ENCODE measurements at places on chromosomes 1 and 21.
A peak's percentile ranks its signal among the peaks of the same experiment; 100 is the strongest.

DNA sequence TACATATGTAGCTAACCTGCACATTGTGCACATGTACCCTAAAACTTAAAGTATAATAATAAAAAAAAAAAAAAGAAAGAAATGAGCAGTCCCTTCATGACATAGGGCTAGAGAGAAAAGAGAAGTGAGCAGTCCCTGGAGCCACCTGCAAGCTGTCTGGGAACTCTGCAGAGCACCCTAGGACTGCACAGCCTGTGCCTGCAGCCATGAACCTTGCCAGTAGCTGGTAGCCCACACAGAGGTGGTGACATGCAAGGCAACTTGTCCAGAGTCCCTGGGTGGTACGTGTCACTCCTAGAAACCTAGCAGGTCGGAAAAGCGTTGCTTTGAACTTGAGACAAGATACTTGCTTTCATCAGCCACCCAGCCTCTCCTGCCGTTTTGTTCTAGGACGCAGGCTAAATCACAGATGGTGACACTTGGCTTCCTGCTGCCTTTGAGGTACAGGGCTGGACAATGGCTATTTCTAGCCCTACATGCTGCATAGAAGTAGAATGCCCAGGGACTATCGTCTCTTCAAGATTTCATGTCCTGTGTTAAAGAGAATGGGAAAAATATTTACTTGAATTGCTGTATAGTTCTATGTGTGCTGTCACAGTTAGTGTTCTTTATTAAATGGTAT is 260.9 kb downstream of the LTN1 start:
- DNase-seq, result no peak

DNA sequence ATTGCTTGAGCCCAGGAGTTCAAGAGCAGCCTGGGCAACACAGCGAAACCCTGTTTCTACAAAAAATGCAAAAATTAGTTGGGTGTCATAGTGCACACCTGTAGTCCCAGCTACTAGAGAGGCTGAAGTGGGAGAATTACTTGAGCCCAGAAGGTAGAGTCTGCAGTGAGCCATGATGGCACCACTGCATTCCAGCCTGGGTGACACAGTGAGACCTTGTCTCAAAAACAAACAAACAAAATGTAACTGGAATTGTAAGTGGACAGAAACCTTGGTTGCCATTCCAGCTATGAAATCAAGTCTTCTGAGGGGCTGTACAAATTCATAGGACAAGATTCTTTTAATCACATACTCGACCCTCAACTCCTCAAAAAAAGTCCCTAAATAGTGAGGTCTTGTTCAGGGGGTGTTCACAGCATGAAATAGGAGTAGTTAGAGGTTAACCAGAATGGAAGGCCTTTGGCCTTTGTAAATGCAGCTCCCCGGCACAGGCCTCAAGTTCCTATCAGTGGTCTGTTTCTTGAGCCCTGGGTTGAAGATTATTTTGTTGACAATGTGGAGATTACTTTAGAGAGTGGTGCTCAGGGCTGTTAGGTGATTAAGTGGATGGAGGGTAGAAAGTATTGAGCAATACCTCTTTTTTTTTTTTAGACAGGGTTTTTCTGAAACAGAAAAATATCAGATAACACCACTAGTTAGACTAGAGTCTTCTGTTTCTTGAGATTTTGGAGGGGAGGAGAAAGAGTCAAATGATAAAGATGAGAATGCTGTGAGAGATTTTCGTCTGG is 138.7 kb upstream of the ZNF648 start:
- no peak for DNase-seq

- peak; percentile 57 for DNase-seq
These were observed 8.9 kb downstream of the SKI start for GRCh38 chr1:2236695-2237677.

GRCh38 chr21:44653123-44653522 is 1.3 kb downstream of the KRTAP12-4 start:
- DNase-seq, result no peak

- peak; percentile 72 for DNase-seq
These were observed 22.7 kb downstream of the PKNOX1 start for GRCh38 chr21:42997053-42997452.

DNA sequence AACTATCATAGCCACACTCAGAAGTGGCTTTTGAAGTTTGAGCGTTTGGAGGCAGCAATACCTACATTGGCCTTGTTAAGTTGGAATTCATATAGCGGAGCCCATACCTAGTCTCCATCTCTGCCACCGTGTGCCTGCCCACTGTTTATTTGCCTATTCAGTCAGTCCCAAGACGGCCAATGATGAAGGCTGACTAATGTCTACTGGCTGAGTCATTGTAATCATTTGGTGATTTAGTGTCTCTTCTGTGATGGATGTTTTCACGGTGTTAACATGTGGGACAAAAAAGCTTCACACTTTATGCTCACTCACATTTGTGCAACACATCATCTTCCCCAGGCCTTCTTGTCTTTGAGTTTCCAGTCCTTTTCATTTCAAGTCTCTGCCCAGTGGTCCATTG is 92.6 kb upstream of the PBX1 start:
- DNase-seq, result no peak

- peak; percentile 91 for DNase-seq
These were observed 1.0 kb downstream of the PRDX6 start for GRCh38 chr1:173478094-173478674.

DNA sequence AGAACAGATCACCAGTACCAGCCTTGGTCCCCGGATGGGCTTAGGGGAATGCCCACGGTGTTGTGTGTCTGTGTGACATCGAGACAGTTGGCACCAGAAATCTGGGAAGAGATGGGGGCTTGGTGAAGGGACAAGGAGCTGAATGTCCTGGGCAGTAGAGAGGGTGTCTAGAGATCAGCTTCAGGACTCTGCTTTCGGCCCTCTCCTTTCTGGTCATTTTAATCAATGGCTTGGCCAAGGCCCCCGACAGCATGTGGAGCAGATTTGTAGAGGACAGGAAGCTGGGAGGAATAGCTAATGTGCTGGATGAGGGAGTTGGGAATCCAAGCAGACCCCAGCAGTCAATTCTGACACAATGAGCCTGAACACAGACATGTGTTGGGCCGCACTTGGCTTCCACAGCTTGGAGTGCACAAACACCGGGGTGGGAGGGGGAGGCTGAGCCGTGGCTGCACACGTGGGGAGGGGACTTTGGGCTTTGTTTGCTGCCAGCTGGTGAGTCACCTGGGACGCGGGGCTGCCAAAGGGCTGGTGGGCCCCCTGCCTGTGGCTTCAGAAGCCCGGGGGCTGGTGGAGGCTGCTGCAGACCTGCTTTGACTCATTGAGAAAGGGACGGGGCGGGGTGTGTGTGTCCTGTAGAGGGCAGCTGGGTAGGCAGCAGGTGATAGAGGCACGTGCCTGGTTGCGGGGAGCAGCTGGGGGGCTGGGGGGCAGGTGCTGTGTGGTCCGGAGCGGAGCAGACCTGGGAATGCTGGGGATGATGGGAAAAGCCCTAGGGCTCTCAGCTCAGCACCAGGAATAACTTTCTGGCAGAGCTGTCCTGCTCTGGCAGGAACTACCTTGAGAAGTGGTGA is 20.9 kb downstream of the SLC1A7 start:
- peak; percentile 50 for DNase-seq

DNA sequence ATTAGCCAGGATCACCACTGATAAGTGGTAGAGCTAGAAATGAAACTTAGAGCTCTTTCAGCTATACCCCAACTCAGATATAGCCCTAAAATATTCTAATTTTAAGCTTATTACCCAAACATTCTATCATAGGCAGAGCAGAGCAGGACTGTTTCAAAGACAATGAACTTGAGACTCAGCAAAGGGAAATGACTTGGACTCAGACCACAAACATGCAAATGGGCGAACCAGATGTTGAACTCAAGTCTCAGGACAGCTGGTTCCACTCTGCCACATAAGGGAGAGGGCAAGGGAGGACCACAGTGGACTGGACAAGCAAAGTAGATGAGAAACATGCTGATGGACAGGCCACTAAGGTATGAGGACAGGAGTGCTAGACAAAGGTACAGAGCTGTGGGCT is 315.3 kb downstream of the OMA1 start:
- no peak for DNase-seq

DNA sequence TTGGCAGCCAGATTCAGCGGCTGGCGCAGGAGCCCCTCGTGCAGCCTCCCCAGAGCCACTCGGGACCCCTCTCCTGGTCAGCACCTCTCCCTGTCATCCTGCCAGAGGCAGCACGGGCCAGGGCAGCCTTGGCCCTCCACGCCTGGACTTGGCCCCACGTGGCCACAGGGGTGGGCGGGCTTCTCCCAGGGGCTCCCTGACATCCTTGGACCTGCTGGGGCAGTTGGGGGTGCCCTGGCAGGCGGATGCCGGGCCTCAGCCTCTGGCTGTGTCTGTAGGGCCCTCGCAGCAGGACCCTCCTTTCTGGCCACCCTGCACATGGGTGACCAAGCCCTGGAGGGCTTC is 60.2 kb downstream of the MORN1 start:
- DNase-seq, result no peak

- peak; percentile 59 for DNase-seq
These were observed 730 bp downstream of the SLC16A4 start for GRCh38 chr1:110390096-110390495.

GRCh38 chr1:43839056-43839455 is 94.5 kb upstream of the ARTN start:
- DNase-seq, result no peak

- DNase-seq, result no peak
These were observed 9.9 kb downstream of the TP73 start for GRCh38 chr1:3662080-3662671.

GRCh38 chr1:12619792-12620487 is 1.9 kb upstream of the DHRS3 start:
- DNase-seq, result peak; percentile 93

- DNase-seq, result no peak
These were observed 76.1 kb upstream of the IRF2BP2 start for GRCh38 chr1:234686035-234686434.

DNA sequence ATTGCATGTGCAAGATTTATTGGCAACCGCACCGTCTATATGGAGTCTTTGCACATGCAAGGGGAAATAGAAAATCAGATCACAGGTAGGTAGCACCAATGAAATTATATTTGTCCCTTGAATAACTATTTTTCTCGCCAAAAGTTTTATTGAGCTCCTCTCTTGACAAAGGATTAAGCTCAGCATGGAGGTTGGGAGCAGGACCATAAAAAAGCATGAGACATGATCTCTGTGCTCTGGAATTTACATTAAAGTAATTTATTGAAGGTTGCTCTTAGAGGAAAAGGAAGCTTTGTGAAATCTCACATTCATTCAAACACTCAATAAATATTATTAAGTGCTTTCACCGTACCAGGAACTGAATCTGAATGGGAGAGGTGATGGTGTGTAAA is 66.0 kb upstream of the UBE2U start:
- DNase-seq, result no peak

DNA sequence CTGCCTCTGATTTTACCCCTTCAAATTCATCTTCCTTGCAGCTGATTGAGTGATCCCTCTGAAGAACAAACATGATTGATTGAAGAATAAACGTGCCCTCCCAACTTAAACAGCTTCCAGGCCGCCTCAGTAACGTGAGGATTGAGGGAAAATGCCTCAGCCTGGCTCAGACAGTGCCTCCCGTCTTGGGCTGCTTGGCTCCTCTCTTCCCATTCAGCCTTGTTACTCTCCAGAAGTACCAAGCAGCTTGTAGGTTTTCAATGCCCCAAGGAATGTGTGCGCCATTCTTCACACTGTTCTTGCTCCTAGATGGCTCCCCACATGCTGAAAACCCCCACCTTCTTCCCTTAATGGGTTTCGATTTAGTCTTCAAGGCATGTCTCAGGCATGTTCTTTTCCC is 51.8 kb downstream of the ST6GALNAC5 start:
- DNase-seq, result no peak

- no peak for DNase-seq
These were observed 5.2 kb upstream of the INPP5B start for GRCh38 chr1:37951783-37952624.

DNA sequence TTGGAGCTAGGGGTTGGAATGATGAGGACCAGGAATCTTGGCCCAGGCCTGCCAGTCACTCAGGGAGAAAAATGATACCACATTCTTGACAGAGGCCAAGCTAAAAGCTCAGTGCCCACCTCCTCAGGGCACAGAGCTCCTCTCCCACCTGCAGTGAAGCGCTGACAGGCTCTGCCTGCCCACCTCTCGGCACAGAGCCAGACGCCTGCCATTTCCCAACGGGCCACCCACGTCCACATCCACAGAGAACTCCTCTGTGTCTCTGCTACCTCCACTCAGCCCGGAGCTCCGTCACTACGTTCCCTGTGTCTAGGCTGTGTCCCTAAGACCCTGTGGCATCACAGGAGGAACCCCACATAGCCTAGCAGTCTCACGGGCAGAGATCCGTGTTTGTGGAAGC is 60.8 kb downstream of the MRPL37 start:
- no peak for DNase-seq

DNA sequence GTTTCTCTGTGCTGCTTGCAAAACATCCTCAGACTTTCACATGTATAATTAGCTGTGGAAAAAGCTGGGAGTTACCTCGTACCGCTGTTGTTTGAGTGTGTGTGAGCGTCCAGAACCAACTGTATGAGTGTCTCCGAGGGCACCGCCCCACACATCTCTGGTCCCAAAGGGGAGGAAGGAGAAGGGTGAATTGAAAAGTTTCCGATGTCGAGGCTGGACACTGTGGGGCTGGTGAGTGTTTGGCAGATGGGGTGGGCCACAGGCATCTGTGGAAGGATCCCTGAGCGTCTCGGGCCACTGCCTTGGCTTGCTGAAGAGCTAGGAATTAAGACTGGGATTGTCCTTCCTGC is 1.2 kb downstream of the ATP2B4 start:
- peak; percentile 57 for DNase-seq

All from testis (tissue), 5 donors.